ENCODE measurements at places on chromosomes 6 and 20. TPM values are rescaled to one million over a fixed set of nuclear protein-coding genes. Genes with fewer than 3 reads are reported as not detected.

DNA sequence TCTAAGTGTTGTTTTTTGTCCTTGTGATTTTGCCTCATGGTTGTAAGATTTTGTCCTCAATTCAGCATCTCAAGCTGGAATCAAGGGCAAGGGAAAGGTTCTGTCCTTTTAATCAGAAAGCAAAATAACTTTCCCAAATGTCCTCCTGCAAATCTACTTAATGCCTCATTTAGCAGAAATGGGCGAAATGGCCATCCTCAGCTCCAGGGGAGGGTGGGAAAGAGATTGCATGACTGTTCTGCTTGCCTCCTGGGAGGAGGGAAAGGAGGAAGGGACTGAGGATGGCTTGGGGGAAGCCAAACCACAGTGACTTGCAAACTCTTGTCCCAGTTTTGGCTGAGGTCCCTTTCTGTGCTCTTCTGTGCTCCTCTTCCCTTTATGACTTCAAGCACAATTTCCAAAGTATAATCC, 43.4 kb downstream of the TNFAIP3 start:
- DNase-seq: no peak

DNA sequence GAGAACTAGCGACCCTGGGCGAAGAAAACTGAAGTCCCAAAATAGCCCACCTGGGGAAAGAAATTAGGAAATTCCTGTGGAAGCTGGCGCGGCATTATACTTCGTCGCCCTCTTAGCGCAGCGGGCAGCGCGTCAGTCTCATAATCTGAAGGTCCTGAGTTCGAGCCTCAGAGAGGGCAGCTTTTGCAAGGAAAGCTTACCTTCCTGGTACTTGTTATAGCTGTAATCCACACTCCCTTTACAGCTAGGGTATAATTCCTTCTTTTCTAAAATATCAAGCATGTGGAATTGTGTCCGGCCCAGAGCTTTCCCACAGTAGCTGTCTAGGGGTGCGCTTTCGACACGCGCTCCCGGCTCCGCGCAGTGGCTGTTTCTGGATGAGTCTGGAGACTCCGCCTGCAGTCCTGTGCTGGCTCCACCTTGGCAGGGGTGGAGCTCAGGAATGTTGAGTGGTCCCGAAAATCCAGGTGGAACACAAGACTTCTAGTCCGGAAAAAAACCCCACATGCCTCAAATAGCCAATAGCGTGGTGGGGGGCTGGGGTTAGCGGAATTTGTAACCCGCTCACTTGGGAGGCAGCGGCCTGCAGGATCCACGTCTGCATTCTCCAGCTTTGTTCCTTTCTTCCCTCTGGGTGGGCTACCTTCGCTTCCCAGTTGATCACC, 83.7 kb upstream of the ZNF322 start:
- peak; percentile 7 for DNase-seq

ZSCAN23 gene
- 7.3 TPM for total RNA-seq

HFE gene
- total RNA-seq: 4.9 TPM

All from tongue (tissue), 3 donors.